ENCODE measurements at places on chromosomes 5 and 9.

- DNase-seq, result no peak
Observed at GRCh38 chr5:6279607-6280006, 98.7 kb downstream of the MED10 start.

DNA sequence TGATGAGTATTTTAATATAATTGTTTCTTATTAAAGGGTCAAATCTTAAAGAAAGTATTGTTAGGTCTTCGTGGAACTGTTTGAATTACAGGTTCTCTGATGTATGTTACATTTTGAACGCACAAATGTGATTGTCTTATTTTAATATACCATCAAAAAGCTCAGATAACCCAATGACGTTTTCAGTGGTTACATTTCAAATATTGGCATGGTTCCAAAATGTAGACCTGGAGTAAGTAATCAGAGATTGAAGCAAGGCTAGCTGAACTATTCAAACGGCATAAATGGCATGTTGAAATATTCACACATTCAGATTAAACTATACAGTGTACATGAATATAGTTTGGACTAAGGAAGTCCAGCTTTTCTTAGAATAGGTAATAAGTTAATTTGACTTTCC lies 281.7 kb upstream of the EFNA5 start:
- no peak for DNase-seq

- DNase-seq, result no peak
Observed at GRCh38 chr9:99019510-99020331, 76.0 kb downstream of the COL15A1 start.

DNA sequence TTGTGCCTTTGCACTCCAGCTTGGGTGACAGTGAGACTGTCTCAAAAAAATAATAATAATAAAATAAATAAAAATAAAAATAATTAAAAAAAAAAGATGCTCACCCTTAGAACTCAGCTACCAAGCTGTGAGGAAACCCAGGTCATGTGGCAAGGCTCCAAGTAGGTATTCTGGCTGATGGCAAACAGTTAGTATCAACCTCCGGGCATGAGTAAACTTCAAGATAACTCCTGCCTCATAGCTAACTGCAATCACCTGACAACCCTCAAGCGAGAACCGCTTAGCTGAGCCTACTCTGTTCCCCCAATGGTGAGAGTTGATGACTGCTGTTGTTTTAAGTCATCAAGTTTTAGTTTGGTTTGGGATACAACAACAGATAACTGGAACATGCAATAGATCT lies 6.1 kb upstream of the SLC44A1 start:
- DNase-seq, result no peak

GRCh38 chr5:143588933-143589662 lies 185.6 kb upstream of the NR3C1 start:
- DNase-seq, result no peak

- no peak for DNase-seq
Observed at GRCh38 chr5:166245556-166245955, 2045.9 kb upstream of the WWC1 start.

- no peak for DNase-seq
Observed at GRCh38 chr9:35518225-35518821, 28.4 kb downstream of the RUSC2 start.

DNA sequence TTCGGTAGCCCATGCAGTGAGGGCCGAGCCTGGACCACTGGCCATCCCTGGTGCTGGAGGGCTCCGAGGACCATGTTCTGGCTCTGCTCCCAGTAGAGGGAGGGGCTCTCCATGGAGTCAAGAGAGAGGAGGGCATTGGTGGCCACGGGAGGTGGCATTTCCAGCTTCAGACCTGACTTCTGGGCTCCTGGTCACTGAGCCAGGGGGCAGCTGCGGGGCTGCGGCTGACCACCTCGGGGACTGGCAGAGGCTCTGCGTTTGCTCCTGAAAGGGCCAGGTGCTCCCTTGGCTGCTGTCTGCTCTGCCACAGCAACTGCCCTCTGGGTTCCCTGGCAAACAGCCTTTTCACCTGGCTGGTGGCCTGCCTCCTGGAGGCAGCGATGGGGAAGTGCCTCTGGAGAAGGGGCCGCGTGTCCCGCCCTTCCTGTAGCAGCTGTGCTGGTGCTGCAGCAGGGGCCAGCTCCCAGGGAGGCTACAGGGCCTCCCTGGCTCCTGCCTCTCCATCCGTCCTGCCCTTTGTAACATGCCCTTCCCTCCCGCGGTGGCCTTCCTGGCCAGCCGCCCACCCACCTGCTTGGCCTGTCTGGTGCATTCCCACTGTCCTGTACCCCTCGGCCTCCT lies 144.6 kb downstream of the CACNA1B start:
- DNase-seq, result no peak

GRCh38 chr5:124276166-124276565 lies 470.3 kb downstream of the ZNF608 start:
- DNase-seq, result no peak

DNA sequence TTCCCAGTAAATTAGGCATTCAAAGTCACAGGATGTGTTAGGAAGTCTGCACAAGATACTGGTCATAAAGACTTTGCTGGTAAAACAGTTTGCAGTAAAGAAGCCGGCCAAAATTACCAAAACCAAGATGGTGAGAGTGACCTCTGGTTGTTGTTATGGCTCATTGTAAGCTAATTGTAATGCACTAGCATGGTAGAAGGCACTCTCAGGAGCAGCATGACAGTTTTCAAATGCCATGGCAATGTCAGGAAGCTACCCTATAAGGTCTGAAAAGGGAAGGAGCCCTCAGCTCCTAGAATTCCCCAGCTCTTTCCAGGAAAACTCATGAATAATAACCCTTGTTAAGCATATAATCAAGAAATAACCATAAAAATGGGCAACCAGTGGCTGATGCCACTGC lies 64.3 kb upstream of the TNC start:
- DNase-seq, result no peak

DNA sequence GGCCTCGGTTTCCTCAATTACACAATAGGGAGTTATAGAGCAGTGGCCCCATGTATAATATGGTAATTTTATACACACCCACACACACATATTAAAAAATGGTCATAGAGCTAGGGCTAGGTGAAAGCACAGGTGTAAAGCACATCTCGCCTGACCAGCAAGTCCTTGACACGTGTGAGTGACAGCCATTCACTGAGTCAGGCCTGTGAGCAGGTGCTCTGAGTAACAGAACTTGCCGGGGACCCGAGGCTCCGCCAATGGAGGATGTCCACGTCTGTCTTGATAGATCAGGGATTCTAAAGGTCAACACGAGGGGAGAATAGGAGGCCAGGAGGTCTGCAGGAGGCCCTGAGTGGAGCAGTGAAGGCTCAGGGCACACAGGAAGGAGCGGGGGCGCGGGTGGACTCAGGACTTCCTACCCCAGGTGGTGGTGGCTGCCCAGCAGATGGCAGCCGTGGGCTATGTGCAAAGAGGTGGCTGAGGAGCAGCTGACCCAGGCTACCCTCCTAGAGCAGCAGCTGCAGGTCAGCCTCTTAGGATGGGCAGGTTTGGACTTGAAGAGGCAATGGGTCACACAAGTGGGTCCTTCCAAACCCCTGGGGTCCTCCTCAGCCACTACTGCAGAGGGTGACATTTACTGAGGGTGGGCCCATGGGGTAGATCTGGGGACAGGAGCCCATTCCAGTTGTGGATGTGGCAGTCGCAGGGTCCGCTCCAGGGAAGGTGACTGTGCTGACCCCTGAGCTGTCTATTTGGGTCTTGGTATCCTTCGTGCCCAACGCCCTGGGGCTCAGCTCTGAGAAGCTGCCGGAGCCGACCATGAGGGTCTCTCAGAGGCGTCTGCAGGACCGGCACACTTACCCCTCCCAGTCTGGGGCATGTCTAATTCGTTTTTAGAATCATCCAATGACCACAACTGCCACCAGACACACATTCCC lies 45.9 kb downstream of the PRRT1B start:
- DNase-seq, result peak; percentile 69

DNA sequence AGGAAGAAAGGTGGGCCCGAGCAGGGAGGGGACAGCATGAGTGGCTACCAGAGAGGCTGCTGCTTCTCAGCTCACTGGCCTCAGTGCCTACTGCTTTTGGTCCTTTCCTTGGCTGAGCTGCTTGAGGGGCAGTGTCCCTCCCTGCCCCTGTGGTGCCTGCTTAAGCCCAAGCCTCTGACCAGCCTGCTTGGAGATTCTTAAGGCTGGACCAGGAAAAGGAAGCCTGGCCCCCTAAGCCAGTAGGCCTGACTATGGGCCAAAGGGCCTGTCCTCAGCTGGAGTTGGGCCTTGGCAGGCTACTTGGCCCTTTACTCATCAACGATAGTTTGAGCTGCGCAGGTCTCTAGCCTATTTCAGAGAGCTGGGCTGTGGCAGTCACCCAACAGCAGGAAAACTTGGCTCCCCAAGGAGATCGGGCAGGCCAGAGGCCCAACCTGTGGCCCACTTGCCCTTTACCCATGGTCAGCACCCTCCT lies 24.9 kb downstream of the TCF7 start:
- no peak for DNase-seq

- DNase-seq, result no peak
Observed at GRCh38 chr5:33188089-33188488, 252.7 kb upstream of the TARS1 start.

DNA sequence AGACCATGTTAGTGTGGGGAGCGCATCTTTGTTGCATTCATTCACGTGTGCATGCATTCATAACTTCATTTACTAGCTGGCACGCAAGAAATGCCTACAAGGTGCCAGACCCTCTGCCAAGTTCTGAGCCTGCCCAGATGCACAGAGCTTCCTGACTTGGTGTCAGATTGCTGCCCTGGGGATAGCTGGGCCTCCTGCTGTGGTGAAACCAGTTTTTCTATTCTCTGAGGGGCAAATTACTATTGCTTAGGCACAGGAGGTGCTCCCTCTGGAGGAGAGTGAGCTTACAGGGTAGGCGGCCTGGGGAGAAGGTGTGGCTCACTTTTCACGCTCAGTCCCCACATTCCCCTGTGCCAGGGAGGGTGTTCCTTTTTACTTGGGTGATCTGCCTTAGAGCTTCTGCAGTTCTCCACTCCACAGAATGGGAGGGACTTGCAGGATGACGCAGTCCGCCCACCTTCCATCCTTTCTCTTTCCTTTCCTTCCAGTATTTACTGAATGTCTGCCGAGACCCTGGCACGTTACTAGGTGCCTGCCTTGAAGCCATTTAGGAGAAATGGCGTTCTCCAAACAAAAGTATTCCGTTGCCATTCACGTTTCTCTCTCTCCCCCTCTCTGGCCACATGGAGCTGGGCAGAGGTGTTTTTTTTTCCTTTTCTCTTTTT lies 27.9 kb upstream of the CTNNA1 start:
- peak; percentile 64 for DNase-seq

- DNase-seq, result no peak
Observed at GRCh38 chr9:21558615-21559401, 76.7 kb upstream of the IFNE start.

- no peak for DNase-seq
Observed at GRCh38 chr9:12813960-12814876, 39.4 kb downstream of the LURAP1L start.

- peak; percentile 16 for DNase-seq
Observed at GRCh38 chr9:129182625-129183494, 4.8 kb upstream of the IER5L start.

- no peak for DNase-seq
Observed at GRCh38 chr5:151312756-151313324, 9.3 kb upstream of the SLC36A3 start.

GRCh38 chr5:62001640-62002039 lies 304.4 kb upstream of the KIF2A start:
- no peak for DNase-seq

GRCh38 chr9:99762470-99762869 lies 59.2 kb upstream of the NR4A3 start:
- no peak for DNase-seq

DNA sequence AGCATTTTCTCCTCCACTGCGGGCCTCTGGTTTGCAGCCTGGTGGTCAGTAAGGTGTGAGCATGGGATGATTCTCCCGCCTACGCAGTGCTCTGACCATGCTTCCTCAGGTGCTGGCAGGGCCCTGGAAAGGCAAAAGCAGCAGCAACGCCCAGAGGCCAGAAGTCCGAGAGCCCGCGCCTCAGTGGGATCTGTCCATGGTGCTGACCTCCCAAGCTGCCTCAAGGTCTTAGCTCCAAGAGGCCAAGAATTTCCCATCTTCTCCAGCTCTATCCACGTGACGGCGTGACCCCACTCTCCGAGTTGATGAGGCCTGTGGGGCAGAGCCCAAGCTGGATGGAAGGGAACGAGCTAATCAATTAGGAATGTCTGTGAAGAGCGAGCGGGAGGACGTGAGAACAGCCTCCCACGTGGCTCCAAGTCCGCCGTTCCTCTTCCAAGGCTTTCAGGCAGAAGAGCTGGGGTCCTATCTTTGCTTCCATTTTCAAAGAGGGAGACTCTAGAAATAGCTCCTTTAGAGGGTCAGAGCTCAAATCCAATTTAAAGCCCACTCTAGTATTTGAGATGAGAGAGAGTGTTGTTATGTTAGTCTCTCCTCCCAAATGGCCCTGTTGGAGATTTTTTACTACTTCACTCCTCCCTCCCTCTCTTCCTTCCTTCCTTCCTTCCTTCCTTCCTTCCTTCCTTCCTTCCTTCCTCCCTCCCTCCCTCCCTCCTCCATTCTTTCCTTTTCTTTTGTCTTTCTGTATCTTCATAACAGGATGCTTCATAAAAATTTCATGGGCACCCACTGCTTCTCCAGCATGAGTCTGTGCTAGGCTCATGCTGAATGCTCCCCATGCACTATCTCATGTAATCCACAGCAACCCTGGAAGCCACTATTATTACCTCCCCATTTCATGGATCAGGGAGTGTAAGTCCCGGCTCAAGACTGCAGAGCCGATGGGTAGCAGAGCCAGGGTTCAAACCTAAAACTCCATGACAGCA lies 69.3 kb downstream of the OLFM1 start:
- no peak for DNase-seq

GRCh38 chr9:134214766-134215419 lies 50.5 kb upstream of the RNU6ATAC start:
- no peak for DNase-seq

DNA sequence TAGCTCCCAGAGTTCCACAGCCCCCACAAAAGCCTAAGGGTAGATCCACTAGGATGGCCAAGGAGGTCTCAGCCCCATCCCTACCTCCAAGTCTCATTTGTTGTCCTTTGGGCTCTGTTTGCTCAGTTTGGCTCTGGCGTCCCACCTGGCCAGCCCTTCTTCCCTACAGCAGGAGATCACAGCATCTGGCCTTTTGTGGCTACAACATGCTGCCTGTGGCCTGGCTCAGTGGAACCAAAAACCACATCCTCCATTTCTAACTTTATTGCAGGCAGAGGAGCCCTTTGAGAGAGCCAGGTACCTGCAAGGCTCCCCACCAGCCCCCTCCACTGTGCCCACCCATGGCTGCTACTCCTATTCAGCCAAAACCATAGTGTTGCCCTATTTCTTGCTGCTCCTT lies 11.4 kb downstream of the JADE2 start:
- DNase-seq, result no peak

- DNase-seq, result peak; percentile 11
Observed at GRCh38 chr9:129221233-129221632, 43.2 kb upstream of the IER5L start.

DNA sequence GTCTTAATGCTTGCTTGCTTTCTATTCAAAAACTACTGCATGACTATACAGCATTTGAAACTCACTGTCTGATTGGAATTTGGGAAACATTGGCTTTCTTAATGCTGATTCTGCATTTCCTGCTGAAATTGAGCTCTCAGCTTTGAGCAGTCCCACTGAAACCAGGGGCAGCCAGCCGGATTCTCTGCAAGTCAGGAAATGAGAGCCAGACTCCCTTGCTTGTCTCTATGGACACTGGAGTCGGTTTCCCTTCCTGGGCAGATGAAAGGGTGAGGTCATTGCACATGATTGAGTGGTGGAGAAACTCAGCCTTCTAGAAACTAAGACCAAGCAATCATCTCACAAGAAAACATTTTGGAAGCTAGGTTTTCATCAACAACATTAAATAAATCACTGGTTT lies 119.7 kb upstream of the SPATA31C2 start:
- no peak for DNase-seq

GRCh38 chr5:2642684-2643345 lies 108.7 kb downstream of the IRX2 start:
- DNase-seq, result no peak

GRCh38 chr9:104775574-104775936 lies 11.6 kb downstream of the NIPSNAP3B start:
- no peak for DNase-seq
